ENCODE measurements at places on chromosomes 12 and 14. TPM values are rescaled to one million over a fixed set of nuclear protein-coding genes. Genes with fewer than 3 reads are reported as not detected.

DNA sequence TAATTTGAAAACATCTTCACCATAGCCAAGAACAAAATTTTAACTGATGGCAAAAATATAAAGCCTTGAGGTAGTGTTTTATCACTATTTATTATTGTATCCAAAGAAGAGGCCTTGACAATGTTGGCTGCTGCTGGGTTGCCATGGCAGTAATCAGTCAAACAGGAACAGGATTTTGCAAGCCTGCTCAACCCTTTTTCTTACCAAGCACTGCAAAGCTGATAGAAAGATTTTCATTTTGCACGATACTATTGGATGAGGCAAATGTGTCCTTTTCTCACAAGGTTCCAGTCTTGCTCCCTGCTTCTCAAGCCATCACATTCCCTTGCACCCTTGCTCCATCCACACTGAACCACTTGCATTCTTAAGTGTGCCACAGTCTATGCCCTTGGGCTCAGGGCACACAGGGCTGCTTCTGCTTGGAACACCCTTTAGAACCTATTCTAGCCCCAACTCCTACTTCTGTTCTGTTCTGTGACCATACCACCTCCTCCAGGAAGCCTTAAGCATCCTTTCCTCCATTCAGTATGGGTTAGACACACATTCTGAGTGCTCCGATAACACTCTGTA is 76.5 kb upstream of the AMIGO2 start:
- no peak for DNase-seq

GRCh38 chr12:98422812-98423211 is 92.6 kb upstream of the TMPO start:
- peak; percentile 71 for DNase-seq

DNA sequence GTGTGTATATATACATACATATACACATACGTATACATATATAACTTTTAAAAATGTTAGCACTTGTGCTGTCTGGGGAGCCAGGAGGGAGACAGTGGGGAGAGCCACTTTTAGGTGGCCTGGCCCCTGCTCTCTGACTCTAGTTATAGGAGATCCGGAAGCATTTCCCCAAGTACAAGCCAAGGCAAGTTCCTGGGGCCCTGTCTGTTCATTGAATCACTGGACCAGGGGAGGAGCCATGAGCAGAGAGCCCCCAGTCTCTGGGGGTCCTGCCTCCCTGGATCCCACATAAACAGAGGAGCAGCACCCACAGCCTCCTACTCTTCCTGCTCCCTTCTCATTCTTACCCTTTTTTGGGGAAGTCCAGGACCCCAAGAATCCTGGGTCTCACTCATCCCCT is 45.4 kb upstream of the TMED10 start:
- no peak for DNase-seq

DNA sequence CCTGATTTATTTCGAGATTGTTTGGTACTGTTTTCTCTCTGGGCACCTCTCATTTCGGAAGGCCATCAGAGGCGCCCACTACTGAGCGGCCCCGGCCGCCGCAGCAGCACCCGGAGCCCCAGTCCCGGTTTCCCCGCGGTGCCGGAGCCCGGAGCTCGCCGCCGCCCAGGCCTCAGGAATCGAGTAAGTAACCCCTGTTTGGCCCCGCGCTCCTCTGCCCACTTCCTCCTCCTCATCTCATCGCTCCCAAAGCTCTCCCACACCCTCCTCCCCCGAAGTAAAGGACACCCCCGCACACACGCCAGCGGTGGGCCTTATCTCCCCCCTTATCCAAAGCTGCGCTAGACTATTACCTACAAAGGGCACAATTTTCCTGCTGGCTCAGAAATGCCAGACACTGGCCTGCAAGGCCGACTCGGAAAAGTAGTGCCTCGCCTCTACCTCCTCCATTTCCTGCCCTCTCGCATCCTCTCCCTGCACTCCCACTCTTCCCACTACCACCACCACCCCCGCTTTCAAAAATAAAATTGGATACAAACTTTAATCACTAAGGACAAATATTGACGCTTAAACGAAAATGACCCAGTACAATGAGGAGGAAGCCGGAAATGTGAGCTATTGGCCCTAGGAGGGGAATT is 637 bp upstream of the FOXG1 start:
- peak; percentile 48 for DNase-seq

DNA sequence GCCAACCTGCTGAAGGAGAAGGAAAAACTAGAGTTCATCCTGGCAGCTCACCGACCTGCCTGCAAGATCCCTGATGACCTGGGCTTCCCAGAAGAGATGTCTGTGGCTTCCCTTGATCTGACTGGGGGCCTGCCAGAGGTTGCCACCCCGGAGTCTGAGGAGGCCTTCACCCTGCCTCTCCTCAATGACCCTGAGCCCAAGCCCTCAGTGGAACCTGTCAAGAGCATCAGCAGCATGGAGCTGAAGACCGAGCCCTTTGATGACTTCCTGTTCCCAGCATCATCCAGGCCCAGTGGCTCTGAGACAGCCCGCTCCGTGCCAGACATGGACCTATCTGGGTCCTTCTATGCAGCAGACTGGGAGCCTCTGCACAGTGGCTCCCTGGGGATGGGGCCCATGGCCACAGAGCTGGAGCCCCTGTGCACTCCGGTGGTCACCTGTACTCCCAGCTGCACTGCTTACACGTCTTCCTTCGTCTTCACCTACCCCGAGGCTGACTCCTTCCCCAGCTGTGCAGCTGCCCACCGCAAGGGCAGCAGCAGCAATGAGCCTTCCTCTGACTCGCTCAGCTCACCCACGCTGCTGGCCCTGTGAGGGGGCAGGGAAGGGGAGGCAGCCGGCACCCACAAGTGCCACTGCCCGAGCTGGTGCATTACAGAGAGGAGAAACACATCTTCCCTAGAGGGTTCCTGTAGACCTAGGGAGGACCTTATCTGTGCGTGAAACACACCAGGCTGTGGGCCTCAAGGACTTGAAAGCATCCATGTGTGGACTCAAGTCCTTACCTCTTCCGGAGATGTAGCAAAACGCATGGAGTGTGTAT is 2.4 kb downstream of the FOS start:
- no peak for DNase-seq

GRCh38 chr12:130440411-130441080 is 102.9 kb downstream of the PIWIL1 start:
- no peak for DNase-seq

DNA sequence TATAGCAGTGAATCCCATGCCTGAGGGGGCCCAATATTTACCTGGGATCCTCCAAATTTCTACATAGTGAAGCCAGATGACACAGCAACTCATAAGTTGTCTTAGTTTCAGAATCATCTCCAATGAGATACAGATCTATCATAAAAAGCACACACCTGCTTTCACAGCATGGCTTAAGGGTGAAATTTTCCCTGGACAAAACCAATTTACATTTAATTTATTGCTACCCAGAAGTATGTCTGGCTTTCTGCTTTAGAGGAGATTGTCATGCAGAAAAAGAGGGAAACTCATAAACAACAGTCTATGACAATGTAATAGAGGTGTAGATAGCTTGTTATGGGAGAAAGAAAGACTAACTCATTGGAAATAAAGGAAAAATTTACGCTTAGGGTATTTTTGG is 113.0 kb downstream of the MGAT4C start:
- DNase-seq = no peak

DNA sequence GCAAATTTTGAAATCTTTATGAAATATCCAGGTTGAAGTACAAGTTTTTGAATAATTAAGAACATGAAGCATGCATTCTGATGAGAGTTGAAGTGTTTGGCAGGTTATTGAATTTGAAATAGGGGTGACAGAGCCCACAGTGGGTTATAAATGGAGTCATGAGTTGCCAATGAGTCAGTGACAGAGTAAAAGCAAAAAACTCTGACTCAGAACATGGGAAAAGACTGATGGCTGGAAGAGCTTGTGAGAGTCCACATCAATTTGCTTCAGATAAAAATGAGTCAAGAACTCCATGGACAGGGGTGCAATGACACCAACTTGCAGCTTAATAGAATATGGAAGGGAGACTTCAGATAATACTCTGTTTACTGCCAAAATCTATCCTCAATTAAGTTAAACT is 105.3 kb downstream of the SLC6A15 start:
- DNase-seq = no peak

VASH1 gene
- total RNA-seq = 10.9 TPM

OLR1 gene
- total RNA-seq = 0.09 TPM

GRCh38 chr14:105659935-105660527 is 133.6 kb downstream of the TMEM121 start:
- DNase-seq = no peak

DNA sequence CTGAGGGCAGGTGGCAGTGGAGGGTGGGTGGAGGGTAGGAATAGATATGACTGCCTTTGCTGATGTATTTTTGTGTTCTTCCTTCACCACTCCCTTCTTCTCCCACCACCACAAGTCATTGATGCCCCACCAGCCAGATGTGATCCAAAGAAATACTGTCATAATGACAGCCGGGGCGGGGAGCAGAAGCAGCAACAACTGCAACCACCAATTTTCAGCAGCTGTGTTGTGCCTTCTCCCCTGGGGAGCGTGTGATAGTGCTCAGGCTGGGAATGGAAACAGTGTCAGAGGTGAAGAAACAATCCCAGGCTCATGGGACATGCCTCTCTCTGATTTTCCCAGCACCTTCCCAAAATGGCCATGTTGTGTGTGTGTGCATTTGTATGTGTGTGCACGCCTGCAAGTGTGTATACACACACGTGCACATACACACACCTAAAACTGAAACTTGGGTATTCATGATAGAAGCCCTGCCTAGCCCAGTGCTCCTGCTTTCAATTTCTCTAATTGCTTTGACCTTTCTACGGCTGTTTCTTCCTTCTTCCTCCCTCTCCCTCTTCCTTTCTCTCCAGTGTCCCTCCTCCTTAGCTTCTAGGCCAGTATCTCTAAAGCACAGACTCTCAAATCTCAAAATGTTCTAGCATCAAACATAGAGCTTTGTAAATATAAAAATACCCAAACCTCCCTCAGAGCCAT is 299.2 kb upstream of the FKBP4 start:
- DNase-seq = no peak

DBX2 gene
- 0.27 TPM for total RNA-seq

GRCh38 chr14:99186956-99187690 is 84.9 kb downstream of the BCL11B start:
- no peak for DNase-seq

CLEC2A gene
- total RNA-seq = 3.5 TPM

- DNase-seq = no peak
Observed at GRCh38 chr14:54920052-54920451, 17.4 kb upstream of the GCH1 start.

GRCh38 chr12:41512497-41512896 is 324.4 kb downstream of the PDZRN4 start:
- no peak for DNase-seq

GRCh38 chr12:126685636-126686035 is 1581.3 kb upstream of the TMEM132C start:
- no peak for DNase-seq

GRCh38 chr12:116011217-116011616 is 266.3 kb downstream of the MED13L start:
- no peak for DNase-seq

DNA sequence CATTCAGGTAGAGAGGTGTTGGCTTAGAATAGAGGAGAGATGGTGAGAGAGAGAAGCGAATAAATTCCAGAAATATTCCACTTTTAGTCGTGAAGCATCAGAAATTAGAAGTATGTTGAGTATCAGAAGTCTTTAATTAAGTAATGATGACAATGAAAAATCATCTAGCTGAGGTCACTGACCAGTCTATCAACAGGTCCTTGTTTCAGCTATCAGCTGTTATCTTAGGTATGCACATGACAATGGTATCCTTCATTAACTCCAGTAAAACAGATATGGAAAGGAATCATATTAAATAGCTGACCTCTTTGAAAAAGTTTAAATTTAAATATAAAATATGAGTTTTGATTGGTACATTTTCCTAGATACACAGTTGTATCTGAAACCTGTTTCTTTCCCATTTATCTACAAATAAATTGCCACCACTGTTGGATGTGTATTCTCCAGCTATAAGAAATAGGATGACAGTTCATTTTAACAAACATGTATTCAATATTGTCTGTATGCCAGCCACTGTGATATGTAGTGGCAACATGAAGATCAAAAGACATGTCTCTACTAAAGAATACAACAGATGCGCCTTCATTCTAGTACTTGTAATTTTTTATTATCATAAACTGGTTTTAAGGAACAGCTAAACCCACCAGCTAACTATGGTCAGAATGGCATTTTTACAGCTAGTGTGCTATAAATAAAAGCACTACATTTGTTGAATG is 424.2 kb upstream of the DCN start:
- DNase-seq = no peak

DNA sequence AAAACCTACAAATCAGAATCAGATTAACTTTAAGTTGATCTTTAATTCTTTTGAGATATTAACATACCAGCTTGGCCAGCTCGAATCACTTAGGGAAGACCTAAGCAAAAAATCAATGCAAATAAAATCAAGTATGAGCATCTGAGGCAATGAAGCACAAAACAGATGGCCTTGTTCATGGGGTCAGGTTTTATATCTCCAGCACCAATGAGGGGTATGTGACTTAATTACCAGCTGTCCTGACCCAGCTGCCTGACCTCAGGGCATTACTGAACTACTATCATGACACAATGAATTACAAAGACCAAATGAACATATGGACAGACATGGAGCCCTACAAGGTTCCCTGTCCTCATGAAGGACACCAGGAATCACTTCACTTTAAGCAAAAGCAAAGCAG is 70.5 kb downstream of the FGD6 start:
- no peak for DNase-seq

SERPINA12 gene
- not detected for total RNA-seq

GRCh38 chr12:101619026-101619786 is 24.4 kb downstream of the MYBPC1 start:
- no peak for DNase-seq

OR6S1 gene
- not detected for total RNA-seq

DNA sequence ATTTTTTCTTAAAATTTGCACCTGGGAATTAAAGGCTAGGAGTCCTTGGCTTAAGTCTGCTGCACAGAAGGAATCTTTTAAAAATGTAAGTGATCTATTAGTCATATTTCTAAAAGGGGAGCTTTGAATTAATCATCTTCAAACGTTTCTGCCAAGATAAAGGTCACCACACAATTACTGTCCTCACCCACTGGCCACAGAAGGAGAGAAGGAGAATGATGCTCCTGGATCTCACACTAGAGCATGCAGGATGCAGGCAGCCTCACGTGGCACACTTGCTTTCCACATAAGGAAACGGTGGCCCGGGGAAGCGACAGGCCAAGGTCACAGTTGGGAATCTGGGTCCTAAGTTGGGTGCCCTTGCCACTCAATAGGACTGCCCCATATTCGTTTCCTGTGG is 16.9 kb downstream of the PLEKHG7 start:
- DNase-seq = no peak

DNA sequence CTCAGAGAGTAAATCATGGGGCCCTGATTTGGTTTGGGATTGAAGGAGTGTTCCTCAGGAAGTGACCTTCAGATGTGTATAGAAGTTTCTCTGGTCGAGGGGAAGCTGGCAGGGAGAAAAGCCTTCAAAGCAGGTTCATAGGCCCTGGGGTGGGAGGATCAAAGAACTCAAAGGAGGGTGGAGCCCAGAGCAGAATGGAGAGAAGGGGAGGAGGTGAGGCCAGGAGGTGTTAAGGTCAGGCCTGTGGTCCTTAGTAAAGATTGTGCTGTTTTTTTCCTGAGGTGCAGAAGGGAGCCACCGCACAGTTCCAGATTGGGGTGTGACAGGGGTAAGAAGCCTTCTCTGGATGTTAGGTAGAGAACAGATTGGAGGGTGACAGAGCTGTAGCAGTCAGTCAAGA is 9.7 kb upstream of the CFAP251 start:
- DNase-seq = no peak

- no peak for DNase-seq
Observed at GRCh38 chr12:62135553-62136200, 124.5 kb upstream of the USP15 start.

GRCh38 chr12:130073721-130074120 is 88.5 kb upstream of the FZD10 start:
- DNase-seq = no peak

All from WTC11 (cell line).